Hematopoietic multipotent progenitor cell treated with erythropoietin and hydrocortisone succinate and interleukin-3 and kit ligand, for 6 days (in vitro differentiated cells): ENCODE measurements at places on chromosomes 13 and 19.

- no peak for DNase-seq
Measured at GRCh38 chr19:1591421-1592023, 1.1 kb downstream of the MBD3 start.

DNA sequence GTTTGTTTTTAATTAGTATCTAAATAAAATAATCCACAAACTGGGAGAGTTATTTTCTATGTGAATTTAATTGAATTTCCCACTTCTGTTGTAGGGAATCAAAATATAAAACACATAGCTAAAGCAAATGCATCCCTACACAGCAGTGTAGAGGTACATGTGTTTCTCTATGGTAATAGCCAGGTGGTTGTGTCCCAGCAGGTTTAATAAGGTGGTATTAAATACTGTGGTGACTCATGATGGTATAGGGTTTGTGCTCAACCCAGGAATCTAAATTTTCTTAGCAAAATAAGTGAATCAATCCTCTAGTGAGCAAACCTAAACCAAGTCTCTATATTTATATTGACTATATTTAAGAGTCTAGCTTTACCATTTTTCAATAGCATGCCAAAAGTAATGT, 30.0 kb downstream of the PCDH9 start:
- no peak for DNase-seq

- peak; percentile 73 for DNase-seq
Measured at GRCh38 chr19:3274942-3275582, 50.6 kb downstream of the CELF5 start.

- DNase-seq: no peak
Measured at GRCh38 chr19:15615526-15615925, 508 bp downstream of the CYP4F8 start.

GRCh38 chr19:12884202-12884601, 2.8 kb downstream of the KLF1 start:
- peak; percentile 27 for DNase-seq

DNA sequence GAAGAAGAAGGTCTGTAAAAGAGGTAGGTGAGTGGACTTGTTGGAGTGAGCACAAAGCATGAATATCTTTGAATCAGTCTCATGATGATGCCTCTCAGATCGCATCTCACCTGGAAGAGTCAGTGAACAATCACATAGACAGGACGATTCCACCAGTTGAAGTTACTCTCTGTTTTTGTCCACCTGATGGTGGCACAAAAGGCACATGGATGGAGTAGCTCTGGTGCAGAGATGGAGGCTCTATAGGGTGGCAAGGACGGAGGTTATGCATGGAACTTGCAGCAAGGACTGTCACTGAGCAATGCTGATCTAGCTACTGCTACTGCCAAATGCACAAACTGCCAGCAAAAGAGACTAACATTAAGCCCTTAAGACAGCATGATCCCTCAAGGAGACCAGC, 10.3 kb upstream of the MYCBP2 start:
- no peak for DNase-seq

- DNase-seq: no peak
Measured at GRCh38 chr13:42017264-42017663, 31.2 kb upstream of the DGKH start.

GRCh38 chr19:8703223-8703622, 4.6 kb upstream of the ACTL9 start:
- no peak for DNase-seq

DNA sequence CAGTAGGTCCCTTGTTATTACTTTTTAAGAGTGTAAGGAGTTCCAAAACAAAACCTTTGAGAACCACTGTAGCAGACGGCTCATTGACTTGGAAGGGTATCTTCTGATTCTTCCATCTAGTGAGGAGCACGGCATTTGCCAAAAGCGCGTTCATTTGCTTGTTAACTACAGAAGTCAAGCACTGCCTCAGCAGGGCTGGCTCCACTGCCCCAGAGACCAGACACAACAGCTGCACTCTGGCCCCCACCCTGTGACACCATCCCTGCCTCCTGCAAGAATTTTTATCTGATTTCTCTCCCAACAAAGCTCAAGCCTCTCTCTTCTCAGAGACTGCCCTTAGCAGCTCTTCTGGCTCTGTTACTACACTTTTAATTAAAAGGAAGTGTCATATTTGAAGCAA, 20.7 kb upstream of the XPO4 start:
- no peak for DNase-seq

GRCh38 chr13:108962654-108963053, 333.2 kb downstream of the MYO16 start:
- DNase-seq: peak; percentile 59

DNA sequence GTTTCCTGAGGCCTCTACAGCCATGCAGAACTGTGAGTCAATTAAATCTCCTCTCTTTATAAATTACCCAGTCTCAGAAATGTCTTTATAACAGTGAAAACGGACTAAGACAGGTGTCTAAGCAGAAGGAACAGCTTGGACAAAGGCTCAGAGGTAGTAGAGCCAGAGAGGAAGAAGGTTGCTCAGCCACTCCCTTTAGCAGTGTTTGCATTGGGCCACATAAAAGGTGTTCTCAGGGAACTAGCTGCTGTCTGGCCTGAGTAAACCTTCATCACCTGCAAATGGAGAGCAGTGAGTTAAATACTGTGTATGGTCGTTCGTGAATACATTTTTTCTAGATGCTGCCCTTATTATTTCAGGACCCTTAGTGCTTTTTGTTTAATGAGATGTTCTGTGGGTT, 383.4 kb downstream of the EFNB2 start:
- DNase-seq: no peak

- no peak for DNase-seq
Measured at GRCh38 chr19:49666120-49666444, 349 bp downstream of the BCL2L12 start.

DNA sequence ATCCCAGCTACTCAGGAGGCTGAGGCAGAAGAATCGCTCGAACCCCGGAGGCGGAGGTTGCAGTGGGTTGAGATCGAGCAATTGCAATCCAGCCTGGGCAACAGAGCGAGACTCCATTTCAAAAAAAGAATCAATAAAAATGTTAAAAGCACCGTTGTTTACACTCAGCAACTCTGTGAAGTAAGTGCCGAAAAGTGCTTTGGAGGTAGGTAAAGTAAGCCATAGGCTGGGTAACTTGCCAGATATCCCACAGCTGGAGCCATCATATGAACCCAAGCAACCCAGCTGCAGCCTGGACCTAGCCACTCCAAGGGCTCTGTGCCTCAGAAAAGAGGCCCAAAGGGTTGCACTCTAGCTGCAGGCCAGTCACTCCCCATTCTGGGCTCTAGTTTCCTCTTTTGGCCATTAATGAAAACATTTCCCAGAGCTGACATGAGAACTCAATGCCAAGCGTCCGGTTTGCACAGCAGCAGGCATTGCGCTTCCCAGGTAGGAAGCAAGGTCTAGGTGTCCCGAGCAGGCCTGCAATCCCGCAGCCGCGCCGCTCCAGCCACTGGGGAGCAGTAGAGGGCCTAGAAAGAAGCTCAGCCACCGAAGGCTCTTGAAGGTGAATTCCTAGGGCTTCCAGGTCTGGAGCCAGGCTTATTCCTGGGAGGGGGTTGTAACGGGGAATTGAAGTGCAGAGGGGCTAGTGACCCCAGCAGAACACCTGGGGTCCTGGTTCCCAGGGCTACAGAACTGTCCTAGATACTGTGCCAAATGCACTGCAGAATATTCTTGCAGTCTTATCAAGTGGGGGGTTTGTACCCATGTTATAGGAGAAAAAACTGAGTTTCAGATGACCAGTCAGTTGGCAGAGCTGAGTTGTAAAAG, 4.1 kb upstream of the CD79A start:
- DNase-seq: peak; percentile 85

- no peak for DNase-seq
Measured at GRCh38 chr13:107847406-107847805, 367.9 kb downstream of the LIG4 start.
